ENCODE measurements at places on chromosomes 3 and 15.

- no peak for DNase-seq
Measured at GRCh38 chr3:12323237-12323636, 34.4 kb downstream of the PPARG start.

- no peak for DNase-seq
Measured at GRCh38 chr3:97102641-97103040, 288.2 kb downstream of the EPHA6 start.

- peak; percentile 18 for DNase-seq
Measured at GRCh38 chr15:46343196-46343935, 708.5 kb downstream of the SQOR start.

DNA sequence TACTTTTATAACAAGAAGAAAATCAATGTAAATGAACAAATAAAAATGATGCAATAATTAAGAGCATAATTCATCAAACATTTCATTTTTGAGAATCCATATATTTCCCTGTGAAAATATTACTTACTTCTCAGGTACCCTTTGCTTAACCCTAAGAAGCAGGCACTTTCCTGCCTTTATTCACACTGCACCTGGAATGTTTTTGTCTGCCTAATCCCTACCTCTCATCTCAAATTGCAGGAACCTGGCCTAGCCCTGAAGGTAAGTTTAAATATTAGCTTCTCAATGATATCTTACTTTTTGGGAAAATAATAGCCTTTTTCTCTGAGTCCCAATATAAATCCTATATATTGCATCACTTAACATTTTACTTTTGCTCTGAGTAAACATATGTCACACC lies 559.1 kb downstream of the FGF12 start:
- DNase-seq, result no peak

DNA sequence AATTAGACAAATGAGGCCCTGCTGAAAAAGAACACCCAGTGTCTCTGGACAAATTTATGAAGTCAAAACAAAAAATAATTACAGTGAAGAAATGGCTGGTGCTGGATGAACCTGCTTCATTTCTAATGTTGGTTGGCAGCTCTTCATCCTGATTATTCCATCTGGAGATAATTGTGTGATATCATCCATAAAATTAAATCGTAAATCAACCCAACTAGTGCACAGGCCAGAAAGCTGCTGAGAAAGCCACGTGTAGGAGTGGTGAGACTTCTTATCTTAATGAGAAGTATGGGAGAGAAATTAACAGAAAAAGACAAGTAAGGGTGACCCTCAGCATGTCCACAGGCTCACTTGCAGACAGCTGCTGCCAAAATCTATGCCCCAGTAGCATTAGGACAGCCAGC lies 465.2 kb upstream of the TGFBR2 start:
- DNase-seq, result peak; percentile 21

GRCh38 chr3:194879126-194879877 lies 193.6 kb downstream of the FAM43A start:
- no peak for DNase-seq
